Spinal cord (tissue), 10 donors: ENCODE measurements at places on chromosomes 16 and 17.

DNA sequence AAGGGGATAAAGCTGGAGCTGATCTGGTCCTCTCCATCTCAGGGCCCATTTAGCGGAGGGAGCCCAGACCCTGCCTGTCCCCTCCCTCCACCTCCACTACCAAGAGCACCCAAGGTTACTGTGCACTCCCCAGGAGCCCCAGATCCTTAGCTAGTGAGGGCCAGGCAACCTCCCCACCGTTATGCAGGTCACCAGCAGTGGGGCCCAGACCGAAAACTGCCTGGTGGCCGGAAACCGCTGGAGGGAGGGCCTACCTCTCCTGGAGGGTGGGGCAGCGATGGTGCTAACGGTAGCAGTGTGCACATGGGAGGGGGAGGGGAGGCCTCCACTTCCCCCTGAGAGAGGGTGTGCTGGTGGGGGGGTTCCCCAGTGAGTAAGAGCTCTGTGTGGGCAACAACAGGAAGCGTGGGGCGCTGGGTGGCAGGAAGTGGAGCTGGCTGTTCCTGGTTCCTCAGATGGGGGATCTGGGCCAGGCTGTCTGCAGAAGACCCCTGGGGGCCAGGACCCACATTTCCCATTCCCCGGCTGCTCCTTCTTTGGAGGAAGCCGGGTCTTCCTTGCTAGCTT is 4.4 kb downstream of the FMNL1 start:
- DNase-seq: no peak

GRCh38 chr17:49887086-49887743 is 39.3 kb upstream of the TAC4 start:
- DNase-seq: no peak

- DNase-seq: no peak
These were observed 1.8 kb downstream of the PRR29 start for GRCh38 chr17:63999680-64000531.

- no peak for DNase-seq
These were observed 112.1 kb downstream of the ADAMTS18 start for GRCh38 chr16:77322757-77323156.

GRCh38 chr17:59814276-59814675 is 78.5 kb downstream of the TUBD1 start:
- no peak for DNase-seq

- DNase-seq: no peak
These were observed 24.8 kb upstream of the MAP3K14 start for GRCh38 chr17:45341533-45342158.
